ENCODE measurements at places on chromosomes 7 and 10.

GRCh38 chr7:31368620-31369019 lies 28.1 kb upstream of the NEUROD6 start:
- no peak for DNase-seq

GRCh38 chr7:101924171-101924570 lies 106.7 kb downstream of the CUX1 start:
- peak; percentile 65 for DNase-seq

DNA sequence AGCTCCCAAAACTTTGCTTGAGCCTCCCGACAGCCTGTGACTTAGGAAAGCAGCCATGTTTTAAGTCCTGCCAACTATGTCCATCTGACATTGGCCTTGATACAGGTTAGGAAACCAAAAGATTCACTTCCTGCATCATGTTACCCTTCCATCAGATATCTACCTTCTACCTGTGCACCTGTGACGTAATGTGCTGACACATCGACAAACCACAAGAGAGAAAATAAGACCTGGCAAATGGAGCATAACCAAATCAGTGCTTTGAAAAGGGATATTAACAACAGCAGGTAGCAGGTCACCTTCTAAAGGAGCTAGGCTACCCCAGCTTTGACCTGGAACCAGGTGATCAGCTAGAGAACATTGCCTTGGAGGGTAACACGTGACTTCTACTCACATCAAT lies 14.8 kb upstream of the PRR15 start:
- DNase-seq = no peak

DNA sequence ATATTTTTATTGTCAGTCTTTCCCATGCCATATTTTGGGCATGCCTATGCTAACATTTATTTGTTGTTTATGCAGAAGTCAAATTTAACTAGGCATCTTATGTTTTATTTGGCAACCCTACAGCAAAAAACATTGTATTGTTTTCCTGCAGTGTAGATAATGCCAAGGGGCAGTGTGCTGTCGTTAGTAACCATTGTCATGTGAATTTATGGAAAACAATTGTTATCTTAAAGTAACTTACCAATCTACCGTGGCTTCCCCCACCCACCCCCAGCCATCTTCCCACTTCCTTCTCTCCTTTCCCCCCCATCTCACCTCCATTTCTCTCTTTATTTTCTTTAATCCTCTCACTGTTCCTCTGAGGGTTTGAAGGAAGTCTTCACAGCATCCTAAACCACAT lies 370.5 kb downstream of the ACTR3B start:
- DNase-seq = no peak

DNA sequence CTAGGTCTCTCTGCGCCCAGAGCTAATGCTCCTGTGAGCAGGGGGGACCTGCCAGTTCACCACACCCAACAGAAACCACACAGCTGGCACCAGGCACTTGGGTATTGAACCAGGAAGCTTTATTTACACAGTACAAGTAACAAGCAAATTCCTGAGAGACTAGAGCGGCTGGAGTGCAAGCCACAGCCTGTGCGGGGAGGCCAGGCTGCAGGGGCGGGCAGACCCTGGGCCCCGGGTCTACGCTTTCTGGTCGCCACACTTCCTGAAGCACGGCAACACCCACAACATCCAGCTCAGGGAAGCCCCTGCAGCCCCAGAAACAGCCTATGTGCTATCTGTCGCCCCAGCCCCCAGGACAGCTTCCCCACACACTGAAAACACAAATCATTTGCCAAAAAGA lies 125.0 kb downstream of the FAM53B start:
- DNase-seq = no peak

DNA sequence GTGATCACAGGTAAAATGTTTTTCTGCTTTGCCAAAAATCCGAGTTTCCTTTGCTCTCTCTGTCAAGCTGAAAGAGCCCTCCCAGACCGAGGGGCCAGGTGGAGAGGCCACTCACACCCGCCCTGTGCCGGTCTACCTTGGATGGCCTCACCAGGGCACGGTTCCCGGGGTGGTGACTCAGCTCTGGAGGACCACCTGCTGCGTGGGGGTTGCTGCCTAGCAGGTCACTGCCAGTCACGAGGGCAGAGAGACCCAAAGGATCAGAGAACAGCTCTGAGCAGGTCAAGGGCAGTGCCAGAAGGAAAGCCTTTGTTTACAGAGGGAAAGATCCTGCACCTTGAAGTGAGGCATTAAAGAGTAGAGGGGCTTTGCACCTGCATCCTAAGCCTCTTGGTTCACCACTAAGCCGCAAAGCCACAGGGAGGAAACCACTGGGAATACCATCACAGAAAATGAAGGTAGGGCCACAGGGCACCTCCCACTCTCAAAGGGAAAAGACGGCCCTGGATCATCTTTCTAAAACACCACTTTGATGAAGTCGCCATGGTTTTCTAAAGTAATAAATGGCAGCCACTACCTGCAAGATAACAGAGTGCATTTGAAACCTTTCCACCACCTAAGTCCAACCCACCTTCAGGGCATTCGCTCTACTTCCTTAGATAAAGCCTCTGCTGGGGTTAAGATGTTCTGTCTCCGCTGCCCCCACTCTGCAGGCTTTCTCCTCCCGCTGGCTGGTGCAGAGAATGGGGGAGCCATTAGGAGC lies 160.3 kb upstream of the KLF14 start:
- peak; percentile 87 for DNase-seq

GRCh38 chr10:88129013-88129412 lies 265.6 kb downstream of the PTEN start:
- DNase-seq = no peak

DNA sequence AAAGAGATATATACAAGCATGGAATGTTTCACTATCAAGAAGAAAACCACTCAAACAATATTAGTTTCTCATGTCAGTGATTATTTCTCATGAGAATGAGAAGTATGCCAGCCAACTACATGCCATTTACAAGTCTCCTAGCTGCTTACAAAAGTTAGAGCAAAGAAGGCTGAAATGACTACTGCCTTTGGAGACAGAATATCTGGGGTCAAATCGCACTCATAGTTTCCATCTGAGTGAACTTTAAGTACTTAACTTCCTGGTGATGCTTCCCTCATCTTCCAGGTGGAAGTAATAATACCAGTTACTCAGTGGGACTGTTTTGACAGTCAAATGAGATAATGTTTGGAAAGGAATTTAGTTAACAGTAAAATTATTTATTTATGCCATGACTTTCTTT lies 42.0 kb upstream of the RHOBTB1 start:
- no peak for DNase-seq

DNA sequence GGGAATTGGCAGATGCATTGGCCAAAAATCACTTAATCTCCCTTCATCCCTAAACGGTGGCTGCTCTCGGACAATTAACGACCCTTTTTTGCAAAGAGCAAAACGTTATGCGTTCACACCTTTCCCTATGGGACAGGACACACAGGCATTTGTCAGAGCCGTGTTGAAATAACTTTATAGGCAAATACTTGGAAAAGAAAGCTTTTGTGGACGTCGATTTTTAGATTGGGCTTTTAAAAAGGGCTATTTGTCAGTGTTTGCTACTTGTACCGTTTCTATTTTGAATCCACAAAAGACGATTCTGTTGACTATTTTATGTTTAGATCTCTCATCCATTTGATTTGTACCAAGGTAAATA lies 245.6 kb downstream of the SLC25A13 start:
- no peak for DNase-seq

GRCh38 chr10:42477170-42477569 lies 161.2 kb downstream of the ZNF33B start:
- no peak for DNase-seq

DNA sequence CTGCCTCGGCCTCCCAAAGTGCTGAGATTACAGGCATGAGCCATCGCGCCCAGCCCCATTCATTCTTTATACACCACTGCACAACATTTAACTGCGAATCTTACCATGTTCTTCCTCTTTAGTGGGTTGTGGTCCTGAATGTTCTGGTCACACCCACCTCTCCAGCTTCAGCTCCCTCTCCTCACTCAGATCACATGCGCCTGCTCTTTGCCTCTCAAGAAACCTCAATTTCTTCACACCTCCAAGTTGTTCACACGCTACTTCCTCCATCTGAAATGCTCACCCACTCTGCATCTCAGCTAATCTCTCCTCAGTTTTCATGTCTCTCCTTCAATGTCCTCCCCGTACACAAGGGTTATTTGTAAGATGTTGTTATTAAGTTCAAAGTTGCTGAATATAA lies 2.4 kb upstream of the PRR15 start:
- DNase-seq = no peak

DNA sequence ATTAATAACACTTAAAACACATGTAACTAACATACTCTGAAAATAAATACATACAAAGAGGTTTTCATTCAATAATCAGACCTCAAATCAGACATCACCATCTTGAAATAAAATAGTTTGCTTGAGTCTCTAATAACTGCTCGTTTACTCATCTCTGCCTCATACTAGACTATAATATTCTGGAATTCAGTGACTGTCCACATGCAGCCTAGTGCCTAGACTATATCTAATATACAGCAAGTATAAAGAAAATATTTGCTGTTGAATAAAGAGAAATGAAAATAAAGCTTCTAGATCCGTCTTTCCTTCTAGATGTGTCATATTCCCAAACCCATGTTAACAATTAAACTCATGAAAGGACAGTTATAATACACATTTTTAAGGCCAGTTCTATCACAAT lies 236.3 kb upstream of the LRRN3 start:
- DNase-seq = no peak

DNA sequence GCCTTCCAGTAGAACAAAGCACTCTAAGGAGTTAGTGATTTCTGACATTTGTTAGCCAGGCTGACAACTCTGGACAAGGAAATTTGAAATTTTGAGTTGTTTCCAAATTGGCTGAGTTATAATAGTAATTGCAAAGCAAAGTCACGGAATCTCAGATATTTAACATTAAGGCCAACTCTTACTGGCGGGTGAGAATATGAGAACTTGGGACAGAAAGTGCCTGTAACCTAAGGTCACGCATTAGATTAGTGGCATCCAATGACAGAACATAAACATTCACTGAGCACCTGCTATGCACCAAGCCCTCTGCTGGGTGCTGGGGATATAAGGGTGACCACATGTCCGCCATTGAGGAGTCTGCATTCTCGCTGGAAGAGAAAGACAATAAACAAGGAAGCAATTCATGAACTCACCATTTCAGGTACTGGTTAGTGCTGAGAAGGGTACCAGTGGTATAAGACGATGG lies 45.5 kb upstream of the CHST15 start:
- no peak for DNase-seq

- no peak for DNase-seq
Observed at GRCh38 chr10:84286695-84287094, 41.7 kb upstream of the CCSER2 start.

GRCh38 chr10:17231788-17232187 lies 3.7 kb downstream of the VIM start:
- DNase-seq = no peak

DNA sequence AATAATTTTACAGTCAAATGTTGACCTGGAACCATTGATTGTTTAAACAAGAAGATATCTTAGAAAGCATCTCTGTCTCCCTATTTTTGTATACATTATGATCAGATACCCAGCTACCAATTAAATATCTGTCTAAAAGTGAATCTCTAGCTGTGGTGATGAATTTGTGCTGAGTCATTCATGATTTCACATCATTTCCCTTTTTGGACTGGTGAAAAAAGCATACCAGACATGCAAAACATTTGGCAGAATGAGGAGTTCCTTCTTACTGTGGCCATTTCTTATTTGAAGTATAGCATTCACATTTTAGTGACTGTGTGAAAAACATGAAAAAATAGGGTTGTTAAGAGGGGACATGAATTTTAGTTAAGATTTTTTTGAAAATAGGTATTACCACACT lies 98.0 kb upstream of the GATA3 start:
- DNase-seq = peak; percentile 81

GRCh38 chr10:32317795-32318357 lies 29.1 kb downstream of the EPC1 start:
- no peak for DNase-seq
